A673 (cell line): ENCODE measurements at places on chromosomes 2 and 18. TPM values are rescaled to one million over a fixed set of nuclear protein-coding genes. Genes with fewer than 3 reads are reported as not detected.

The GCG gene
- not detected in 2 replicates for total RNA-seq

The GALNT14 gene
- 6.9 and 9.7 TPM in 2 replicates for total RNA-seq

The MRPL19 gene
- total RNA-seq: 94.0 and 98.4 TPM in 2 replicates

The NTSR2 gene
- total RNA-seq: not detected in 2 replicates

The GALM gene
- total RNA-seq: 6.6 and 8.7 TPM in 2 replicates

The CYP1B1 gene
- 0.92 and 3.0 TPM in 2 replicates for total RNA-seq

The C2orf78 gene
- total RNA-seq: not detected in 2 replicates

The AFG3L2 gene
- total RNA-seq: 63.7 and 72.7 TPM in 2 replicates

The CLEC4F gene
- 0.67 and 1.1 TPM in 2 replicates for total RNA-seq

The PLGLB2 gene
- total RNA-seq: 1.2 and 1.8 TPM in 2 replicates

The RAMP1 gene
- 22.0 and 24.8 TPM in 2 replicates for total RNA-seq

The CPO gene
- total RNA-seq: not detected in 2 replicates

The BOLL gene
- total RNA-seq: not detected in 2 replicates

The UPP2 gene
- not detected in 2 replicates for total RNA-seq

The CERS6 gene
- total RNA-seq: 12.4 and 13.4 TPM in 2 replicates

The HOXD4 gene
- 30.8 and 34.3 TPM in 2 replicates for total RNA-seq

- no peak for DNase-seq
These were observed 586.4 kb upstream of the REG3G start for GRCh38 chr2:78439122-78439521.

DNA sequence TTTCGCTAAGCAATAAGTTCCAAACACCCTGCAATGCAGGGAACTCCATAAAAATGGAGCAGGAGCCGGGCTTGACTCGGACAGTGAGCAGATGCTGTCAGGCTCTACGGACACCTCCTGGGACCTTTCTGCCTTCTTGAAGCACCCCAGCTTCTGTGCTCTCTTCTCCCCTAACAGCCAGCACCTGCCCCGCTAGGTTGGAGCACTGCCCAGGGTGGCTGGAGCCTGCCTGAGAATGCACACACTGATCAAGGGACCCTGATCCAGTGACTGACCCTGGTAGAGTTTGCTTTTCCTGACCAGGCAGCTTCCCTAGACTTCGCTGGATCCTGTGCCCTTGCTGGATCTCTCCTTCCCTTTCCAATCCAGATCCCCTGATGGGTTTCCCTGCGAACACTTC lies 40.9 kb downstream of the CD226 start:
- no peak for DNase-seq

DNA sequence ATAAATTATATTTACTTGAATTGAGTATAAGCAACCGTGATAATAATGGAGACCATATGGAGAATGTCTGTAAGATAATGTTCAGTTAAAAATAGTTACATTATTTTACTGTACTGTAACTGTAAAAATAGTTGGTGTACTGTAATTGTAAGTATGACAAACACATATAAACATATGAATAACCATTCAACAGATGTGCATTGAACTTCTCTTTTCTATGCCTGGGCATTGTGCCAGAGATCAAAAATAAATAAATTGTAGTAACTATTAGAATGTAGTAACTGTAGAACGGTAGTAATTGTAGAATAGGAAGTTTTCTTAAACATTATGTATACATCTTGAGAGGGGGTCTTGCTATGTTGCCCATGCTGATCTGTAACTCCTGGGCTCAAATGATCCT lies 287.4 kb upstream of the EPAS1 start:
- no peak for DNase-seq

- no peak for DNase-seq
These were observed 278.0 kb upstream of the MGAT5 start for GRCh38 chr2:133975676-133976428.

- DNase-seq: peak; percentile 1
These were observed 28.6 kb downstream of the ASXL3 start for GRCh38 chr18:33606621-33607020.

- no peak for DNase-seq
These were observed 89.5 kb upstream of the RPRM start for GRCh38 chr2:153568105-153568504.

GRCh38 chr2:120630031-120630701 lies 105.5 kb upstream of the GLI2 start:
- DNase-seq: no peak

DNA sequence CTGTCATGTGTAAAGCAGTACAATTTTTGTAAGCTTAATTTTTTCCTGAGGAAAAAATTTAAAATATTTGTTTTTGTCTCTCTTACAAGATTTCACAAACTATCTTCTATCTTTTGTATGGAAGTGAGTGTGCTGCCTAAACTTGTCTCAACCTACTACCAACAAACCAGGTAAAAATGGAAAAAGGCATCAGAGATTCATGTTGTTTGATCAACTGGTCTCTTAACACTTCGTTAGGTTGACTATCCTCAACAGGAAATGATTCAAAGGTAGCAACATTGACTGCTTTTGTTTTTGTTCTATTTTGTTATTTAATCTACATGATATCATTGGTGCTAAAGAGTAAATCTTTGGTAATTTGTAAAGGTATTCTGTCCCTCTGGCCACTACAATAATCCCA lies 47.7 kb upstream of the RND3 start:
- DNase-seq: no peak

DNA sequence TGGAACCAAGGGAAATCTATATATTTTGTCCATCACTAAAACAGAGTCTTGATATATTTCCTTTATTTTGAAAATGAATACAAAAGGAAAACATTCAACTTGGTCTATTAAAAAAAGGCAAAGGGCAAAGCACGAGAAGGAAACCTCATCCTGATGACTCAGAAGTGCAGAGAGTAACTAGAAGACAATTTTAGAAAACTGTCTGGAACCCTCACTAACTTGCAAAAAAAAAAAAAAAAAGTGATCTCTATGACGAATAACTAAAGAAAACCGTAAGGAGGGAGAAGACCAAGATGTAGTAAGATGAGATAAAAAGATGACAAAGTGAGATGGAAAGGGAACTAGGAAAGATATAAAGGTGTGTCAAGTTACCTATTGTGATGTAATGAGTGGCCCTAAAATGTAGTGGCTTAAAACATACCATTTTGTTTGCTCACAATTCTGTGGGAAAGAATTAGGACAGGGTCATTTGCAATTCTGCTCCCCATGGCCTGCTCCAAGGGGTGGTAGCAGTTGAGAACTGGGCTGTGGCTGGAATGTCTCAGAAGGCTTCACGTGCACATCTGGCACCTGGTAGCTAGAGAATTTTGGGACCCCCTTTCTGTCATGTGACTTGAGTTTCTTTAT lies 303.0 kb downstream of the DYSF start:
- DNase-seq: no peak

GRCh38 chr2:235510318-235510717 lies 16.5 kb downstream of the AGAP1 start:
- no peak for DNase-seq

DNA sequence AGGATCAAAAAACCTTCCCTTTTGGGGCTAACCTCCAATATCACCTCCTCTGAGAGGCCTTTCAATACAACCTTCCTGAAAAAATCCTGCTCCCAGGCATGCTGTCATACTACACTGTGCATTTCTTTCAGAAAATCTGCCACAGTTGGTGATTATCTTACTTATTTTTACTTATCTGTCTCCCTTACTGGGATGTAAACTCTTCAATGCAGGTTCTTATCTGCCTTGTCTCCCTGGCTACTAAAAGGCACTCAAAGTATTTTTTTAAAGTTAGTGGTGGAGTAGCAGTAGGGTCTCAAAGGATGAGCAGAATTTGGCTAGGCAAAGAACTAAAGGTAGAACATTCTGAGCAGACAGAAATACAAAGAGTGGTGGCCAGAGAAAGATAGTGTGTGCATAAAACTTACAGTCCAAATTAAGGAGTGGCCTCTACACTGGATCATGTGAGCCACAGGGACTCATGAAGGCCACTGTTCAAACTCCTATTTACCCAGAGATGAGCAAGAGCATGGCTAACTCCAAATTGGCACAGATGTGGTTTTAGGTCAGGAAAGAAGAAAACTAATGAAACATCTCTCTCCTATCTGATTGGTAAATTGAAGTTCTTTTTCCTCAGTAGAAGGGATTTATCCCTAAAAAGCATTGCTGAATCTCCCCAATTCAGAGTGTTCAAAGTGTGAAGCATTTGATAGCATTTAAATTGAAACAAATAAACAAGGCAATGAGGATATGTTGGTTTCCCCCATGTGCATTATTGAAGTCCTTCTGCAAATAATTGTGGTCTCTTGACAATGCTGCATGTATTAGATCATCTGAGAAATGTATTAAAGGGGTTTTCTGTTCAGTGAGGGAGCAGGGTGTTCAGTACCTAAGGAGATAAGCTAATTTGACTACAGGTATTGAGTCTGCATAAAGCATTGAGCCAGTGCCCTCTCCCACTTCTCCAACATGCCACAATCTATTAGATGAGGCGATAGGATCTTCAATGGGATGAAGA lies 285.5 kb downstream of the MREG start:
- no peak for DNase-seq

GRCh38 chr2:143649226-143649740 lies 520.1 kb downstream of the ARHGAP15 start:
- DNase-seq: no peak

- DNase-seq: no peak
These were observed 45.2 kb downstream of the FAM168B start for GRCh38 chr2:131047920-131048560.

DNA sequence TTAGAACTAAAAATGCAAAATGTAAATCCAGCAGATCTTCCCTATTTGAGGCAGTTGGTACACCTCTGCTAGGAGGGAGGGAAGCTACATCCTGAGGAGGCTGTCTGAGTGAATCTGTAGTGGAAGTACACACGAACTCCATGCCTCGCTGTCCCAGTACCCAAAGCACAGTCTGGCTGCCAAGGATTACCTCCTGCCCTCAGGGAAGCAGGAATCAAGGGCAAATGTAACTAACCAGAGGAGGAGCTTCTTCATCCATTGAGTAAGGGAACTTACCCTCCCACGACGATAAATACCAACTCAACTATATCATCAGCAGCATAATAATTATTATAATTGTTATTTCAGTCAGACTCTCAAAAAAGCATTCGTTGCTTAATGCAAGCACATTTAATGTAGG lies 2.1 kb downstream of the DHRS9 start:
- DNase-seq: no peak

- no peak for DNase-seq
These were observed 48.8 kb downstream of the TMEM163 start for GRCh38 chr2:134669731-134670669.

DNA sequence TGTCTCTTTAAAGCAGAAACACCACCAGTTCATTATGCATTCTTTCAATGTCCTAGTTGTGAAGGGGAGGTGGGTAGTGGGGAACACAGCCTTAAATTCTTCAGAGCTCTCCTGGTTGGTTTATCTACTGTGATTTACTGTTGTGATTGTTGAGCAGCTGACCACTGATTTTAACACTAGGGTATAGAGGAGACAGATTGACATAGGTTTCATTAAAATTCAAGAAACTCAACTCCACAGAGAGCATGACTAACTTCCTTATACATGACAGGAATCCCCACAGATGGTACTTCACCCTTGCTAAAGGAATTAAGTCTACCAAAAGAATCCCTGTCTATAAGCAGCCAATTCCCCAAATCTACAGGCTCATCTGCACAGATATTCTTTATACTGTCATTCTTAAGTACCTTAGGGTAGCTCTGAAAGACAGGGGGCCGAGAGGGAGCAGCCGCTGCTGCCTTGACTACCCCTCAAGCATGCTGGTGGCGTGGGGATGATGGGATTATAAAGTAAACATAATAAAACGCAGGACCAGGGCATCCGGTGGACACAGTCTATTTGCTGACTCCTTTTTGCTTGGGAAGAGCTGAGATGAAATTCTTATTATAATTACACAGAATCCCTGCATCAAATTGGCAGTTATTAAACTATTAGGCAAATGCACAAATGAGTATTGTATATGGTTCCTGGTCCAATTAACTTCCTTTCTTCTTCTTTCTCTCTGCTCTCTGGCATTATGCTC lies 1377.6 kb upstream of the PIK3C3 start:
- DNase-seq: no peak

- no peak for DNase-seq
These were observed 964.7 kb upstream of the ZEB2 start for GRCh38 chr2:145484448-145485097.
